ENCODE measurements at places on chromosomes 5 and 9.

GRCh38 chr9:97419309-97419867 lies 7.5 kb downstream of the TDRD7 start:
- no peak for DNase-seq

- DNase-seq, result no peak
Observed at GRCh38 chr5:158899792-158900191, 199.9 kb downstream of the EBF1 start.

- no peak for DNase-seq
Observed at GRCh38 chr5:154071799-154072413, 33.1 kb downstream of the MFAP3 start.

DNA sequence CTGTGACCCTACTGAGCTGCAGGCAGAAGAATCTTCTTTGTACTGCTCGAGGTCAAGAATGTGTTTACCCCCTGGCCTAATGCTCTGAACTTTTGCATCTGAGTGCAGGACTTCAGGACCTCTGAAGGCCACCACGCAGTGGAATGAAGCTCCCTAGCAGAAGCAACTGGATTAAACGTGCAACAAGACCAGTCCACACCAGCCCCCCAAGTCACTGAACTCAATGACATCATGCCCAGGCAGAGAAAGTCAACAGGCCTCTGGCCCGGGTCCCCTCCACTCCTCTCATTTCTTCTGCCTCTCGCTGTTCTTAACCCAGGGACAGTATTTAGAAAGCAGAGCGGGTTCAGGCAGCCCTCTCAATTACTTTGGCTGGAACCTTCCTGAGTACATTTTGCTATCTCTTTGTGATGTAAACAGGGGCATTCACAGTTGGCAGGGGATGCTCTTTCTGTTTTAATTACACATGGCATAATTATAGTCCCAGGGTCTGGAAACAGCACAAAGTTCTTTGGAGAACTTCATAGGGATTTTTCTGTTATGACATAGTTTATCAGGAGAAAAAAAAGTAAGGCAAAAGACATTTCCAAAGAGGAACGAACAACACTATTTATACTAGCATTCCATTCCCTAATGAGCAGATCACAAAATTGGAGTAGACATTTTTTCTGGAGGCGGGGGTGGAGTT lies 108.2 kb upstream of the SPATA31D4 start:
- no peak for DNase-seq

GRCh38 chr5:55308254-55308836 lies 556 bp downstream of the MTREX start:
- no peak for DNase-seq

DNA sequence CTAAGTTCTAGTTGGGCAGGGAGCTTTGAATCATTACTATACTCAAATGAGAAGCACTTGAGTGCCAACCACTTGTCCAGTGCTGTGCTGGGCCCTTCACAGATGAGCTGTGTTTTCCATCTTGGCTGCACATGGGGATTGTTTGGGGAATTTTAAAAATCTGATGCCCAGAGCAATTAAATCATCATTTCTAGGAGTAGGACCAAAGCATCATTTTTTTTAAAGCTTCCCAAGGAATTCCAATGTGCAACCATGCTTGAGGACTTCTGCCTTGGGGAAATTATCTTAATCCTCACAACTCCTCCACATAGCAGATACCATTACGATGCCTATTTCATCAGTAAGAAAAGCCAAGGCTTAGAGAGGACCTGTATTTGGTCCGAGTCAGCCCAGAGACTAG lies 131.4 kb downstream of the TMEM174 start:
- no peak for DNase-seq

All from T-helper 2 cell treated with Interferon-gamma antibody and Interleukin-4, amounts not matched to agents 5 μg/mL and 100 μg/mL, for 36 hours (primary cell).